ENCODE measurements at places on chromosomes 2 and 18.

DNA sequence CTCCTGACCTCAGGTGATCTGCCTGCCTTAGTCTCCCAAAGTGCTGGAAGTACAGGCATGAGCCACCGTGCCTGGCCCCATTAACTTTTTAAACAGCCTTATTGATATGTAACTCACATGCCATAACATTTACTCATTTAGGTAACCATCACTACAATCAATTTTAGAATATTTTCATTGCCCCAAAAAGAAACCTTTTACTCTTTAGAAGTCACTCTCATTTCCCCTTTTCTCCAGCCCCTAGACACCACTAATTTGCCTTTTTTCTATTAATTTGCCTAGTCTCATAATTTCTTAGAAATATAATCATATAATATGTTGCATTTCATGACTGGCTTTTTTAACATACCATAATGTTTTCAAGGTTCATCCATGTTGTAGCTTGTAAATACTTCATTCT is 57.2 kb upstream of the TACR1 start:
- DNase-seq: no peak

- DNase-seq: no peak
Measured at GRCh38 chr2:172173174-172173706, 70.5 kb upstream of the DLX2 start.

- peak; percentile 22 for DNase-seq
Measured at GRCh38 chr2:135960656-135961551, 24.5 kb downstream of the DARS1 start.

DNA sequence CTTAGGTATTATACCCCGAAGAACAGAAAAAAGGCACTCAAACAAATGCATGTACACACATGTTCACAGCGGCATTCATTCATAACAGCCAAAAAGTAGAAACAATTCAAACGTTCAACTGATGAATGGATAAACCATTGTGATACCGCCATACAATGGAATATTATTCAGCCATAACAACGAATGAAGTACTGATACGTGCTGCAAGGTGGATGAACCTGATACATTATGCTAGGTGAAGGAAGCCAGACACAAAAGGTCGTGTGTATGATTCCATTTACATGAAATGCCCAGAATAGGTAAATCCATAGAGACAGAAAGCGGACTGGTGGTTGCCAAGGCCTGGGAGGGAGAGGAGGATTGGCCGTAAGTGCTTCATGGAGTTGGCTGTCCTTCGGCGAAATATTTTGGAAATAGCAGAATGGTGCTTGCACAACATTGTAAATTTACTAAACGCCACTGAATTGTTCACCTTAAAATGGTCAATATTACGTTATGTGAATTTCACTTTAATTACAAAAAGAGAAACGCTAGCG is 750 bp upstream of the RMP24 start:
- no peak for DNase-seq

DNA sequence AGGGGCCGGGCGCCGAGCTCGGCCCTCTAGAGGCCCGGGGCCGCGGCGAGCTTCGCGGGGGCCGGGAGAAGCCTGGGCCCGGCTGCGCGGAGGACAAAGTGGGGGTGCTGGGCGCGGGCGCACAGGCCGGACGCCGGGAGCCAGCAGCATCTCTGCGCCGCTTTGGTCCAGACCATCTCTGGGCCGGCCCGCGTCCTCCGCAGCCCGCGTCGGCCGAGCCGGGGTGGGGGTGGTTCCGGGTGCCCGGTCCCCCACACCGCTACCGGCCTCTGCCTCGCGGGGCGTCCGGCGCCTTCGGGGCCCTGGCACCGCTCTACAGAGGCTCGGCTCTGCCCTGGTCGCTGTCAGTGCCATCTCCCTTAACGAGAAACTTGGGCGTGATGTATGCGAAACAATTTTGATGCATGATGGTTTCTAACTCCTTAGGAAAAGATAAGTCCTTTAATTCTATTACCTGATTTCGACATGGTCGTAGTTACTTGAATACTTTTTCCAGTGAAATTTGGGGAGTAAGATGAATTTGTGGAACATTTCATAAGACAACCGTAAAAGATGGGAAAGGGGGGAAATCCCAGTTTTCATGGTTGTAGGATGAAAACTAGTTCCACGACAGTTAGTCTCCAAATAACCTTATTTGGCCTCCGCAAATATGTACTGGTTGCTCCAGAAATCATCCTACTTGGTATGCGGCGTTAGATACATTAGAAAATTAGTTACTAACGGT is 562 bp downstream of the TWSG1 start:
- no peak for DNase-seq

- no peak for DNase-seq
Measured at GRCh38 chr18:79609841-79610281, 69.7 kb upstream of the CTDP1 start.

DNA sequence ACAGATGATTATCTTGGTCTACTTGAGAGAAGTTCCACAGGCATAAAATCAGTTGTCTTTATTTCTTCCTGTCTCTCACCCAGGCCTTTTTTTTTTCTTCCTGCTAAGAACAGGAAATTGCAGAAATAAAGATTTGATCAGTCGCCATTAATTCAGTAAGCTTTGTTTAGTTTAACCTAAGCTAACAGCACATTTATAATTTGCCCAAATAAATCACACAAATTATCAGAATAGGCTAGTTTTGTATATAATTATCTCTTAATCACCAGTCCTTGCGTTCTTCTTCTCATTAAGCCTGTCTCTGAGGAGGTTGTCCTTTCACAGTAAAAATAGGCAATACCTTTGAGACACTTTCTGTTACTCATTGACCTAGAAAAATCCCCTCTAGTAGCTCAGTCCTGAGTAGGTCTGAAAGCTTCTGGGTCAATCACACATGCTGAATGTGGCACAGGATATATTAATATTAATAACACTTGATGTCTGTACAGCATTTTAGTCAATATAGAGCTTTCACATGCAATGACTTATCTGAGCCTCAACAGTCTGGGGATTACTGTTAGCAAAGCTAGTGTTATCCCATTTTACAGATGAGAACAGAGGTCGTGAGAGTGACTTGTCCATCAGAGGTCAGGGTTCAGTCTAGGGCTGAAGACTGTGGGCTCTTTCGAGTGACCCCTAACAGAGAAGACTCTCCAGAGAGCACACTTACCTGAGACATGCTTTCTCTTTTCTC is 11.2 kb upstream of the STK17B start:
- no peak for DNase-seq

GRCh38 chr2:74372674-74373073 is 7.4 kb downstream of the DCTN1 start:
- no peak for DNase-seq

DNA sequence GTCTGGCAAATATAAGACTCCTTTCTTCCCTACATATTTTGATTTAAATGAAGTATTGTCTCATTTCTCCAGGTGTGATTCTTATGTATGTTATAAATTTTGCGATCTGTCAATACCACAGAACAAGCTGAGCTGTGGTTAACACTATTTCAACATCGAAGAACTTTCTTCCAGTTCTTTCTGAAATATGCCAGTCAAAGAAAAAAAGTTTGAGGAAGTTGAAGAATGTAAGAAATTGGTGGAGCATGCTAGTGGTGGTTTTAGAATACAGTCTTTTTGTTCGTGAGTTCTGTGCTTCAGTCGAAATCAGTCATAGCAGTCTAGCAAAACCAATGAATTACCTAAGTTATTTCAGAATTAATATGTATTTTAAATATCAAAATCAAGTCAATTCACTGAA is 8.6 kb upstream of the COBLL1 start:
- DNase-seq: no peak

DNA sequence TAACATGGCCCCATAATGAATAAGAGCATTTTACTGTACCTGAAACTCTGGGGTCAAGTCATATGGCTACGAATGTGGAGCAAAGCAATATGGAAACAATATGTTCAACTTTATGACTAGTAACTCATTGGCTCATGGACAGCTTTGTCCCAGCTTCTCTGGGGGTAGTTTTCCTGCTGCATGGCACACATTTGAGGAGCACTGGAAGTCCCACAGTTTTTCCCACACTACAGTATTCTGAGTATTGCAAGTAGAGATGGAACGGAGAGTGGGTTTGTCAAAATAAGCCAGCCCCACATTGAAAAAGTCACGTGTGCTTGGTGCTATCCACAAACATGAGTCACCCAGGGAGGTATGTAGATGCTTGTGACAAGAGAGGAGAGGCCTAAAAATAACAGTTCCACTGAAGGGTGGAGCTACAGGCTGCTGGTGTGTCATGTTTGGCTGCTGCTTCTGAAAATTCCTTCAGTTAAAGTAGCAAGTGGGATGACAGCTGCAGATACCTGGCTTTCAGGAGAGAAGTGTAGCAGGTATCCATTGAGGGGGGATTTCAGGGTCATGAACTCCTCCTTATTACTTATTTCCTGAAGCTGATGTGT is 48.2 kb upstream of the CTAGE1 start:
- peak; percentile 94 for DNase-seq

- DNase-seq: peak; percentile 63
Measured at GRCh38 chr2:234980451-234981187, 28.8 kb downstream of the SH3BP4 start.

DNA sequence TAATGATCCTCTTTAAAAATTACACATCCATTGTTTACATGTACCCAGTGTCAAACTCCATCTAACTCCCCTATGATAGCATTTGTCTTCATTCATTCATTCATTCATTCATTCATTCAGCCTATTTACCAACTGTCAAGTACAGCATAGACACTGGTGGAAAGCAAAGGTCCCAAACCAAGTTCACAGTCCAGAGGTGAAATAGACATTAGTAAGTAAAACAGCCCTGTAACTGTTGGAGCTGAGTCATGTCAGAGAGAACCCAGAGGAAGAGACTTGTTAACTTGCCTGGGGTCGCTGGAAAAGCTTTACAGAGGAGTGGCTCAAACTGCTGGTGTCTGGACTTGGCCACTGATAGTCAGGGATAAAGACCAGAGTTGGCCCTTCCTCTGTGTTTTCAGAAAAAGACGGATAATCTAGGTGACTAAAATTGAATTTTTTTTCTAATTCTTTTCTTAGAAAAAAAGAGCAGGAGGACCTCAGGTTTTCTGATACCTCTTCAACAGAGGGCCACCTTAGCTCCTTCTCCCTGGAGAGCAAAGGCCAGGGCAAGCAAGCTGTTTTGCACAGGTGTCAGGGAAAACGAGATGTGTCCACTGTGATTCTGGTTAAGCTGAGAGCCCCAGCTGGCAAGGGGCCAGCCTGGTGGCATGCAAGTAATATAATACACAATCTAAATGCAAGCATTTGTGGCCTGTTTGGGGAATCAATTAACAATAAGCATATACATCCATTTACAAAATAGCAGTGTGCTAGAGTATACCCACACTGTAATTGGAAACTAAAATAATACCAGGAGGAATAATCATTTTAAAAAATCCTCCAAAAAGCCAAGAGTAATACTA is 96.7 kb upstream of the SLC14A2 start:
- DNase-seq: peak; percentile 20

GRCh38 chr2:200798514-200798913 is 13.2 kb upstream of the BZW1 start:
- DNase-seq: no peak

- no peak for DNase-seq
Measured at GRCh38 chr2:28979041-28979440, 2.1 kb upstream of the TOGARAM2 start.

DNA sequence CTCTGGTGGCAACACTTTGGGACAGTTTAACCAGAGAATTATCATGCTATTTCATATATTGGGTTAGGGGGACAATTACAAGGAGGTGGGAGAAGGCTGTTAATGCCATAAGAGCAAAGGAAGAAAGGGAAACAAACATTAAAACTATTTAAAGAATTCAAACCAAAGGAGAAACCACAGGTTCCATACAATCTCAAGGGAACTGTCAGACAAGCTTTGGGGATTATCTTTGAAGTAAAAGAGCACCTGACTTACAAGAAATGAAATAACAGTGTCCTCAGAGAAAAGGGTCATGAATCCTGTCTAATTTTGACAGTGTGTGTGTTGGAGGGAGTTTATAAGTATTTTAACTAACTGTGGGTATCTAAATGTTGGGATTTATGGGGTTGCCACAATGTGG is 44.4 kb downstream of the CERS6 start:
- no peak for DNase-seq

GRCh38 chr18:58391932-58392323 is 237.0 kb downstream of the ALPK2 start:
- no peak for DNase-seq

DNA sequence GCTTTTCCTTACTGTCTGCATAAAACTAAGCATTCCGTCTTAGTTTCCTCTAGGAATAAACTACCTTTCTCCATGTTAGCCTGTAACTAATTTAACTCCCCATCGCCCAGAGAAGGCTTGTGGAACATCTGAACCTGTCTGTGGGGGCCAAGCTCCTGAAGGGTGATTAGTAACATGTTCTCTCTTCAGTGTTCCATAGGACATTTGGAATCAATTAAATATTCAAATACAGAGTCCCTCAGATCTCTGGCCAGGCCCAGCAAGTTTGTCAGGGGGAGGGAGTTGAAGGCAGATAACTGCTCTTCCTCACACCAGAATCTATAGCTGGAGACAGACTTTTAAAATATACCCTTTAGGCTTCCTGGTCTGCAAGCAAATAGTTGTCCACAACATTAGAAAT is 8.8 kb downstream of the RDH14 start:
- no peak for DNase-seq

DNA sequence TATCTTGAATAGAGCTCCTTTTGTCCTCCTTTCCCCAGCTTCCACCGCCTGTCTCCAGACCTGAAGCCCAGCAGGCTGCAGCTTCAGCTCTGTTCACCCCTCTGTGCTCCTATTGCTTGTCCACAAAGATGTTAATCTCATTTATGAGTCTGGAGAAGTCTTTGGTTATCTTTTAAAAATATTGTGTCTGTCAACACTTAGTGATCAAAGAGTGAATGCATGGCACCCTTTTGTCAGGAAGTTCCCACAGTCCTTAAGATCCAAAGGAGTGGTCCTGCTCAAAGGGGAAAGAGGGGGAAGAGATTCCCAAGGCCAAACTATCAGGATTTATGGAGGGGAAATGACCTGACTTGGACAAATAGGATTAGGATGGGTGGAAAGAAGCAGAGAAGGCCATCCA is 118.9 kb downstream of the ACAA2 start:
- DNase-seq: no peak

- no peak for DNase-seq
Measured at GRCh38 chr2:139175510-139175909, 395.3 kb upstream of the NXPH2 start.

GRCh38 chr2:172722481-172722880 is 13.2 kb upstream of the RAPGEF4 start:
- DNase-seq: no peak

- DNase-seq: no peak
Measured at GRCh38 chr2:24317491-24317920, 42.8 kb downstream of the ITSN2 start.

- DNase-seq: no peak
Measured at GRCh38 chr18:13280070-13280795, 61.7 kb downstream of the LDLRAD4 start.

DNA sequence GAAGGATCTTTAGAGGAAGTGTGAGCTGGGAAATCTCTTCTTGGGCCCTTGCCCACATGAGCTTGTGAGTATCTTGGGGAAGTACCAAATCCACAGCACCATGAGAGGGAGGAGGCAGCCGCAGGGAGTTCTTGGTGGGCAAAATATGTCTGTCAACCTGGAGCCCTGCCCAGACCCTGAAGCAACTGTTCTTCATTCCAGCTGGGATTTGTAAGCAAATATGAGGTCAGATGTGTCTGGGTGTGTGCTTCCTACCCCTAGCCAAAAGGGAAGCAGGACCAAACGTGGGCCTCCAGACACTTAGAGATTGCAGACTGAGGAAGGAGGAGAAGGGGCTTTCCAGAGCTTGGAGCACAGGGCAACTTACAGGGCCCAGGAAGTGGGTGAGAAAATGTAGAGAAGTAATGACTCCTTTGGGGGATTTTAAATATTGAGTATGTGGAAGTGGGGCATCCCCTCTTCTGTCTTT is 41.9 kb downstream of the TMEM247 start:
- DNase-seq: peak; percentile 29
